H7 (cell line): ENCODE measurements at places on chromosomes 7 and 10. TPM values are rescaled to one million over a fixed set of nuclear protein-coding genes. Genes with fewer than 3 reads are reported as not detected.

The IKZF1 gene
- 0.81 and 1.4 TPM in 2 replicates for total RNA-seq

The NRP1 gene
- total RNA-seq, result 1.4 and 2.1 TPM in 2 replicates

The GRID2IP gene
- 0.28 and 0.33 TPM in 2 replicates for total RNA-seq

The CYP2C9 gene
- not detected in 2 replicates for total RNA-seq

The ABCB4 gene
- 0.69 and 0.85 TPM in 2 replicates for total RNA-seq

The IL15RA gene
- 1.1 and 2.0 TPM in 2 replicates for total RNA-seq

The LSM5 gene
- 41.6 and 48.3 TPM in 2 replicates for total RNA-seq

The RRP12 gene
- total RNA-seq, result 41.7 and 47.4 TPM in 2 replicates

The NME8 gene
- 2.7 TPM in 1 of 2 replicates, not detected in the other for total RNA-seq

The PHKG1 gene
- 0.14 and 0.59 TPM in 2 replicates for total RNA-seq

The CPED1 gene
- not detected in 2 replicates for total RNA-seq

The CDHR3 gene
- total RNA-seq, result 5.7 and 9.5 TPM in 2 replicates

The PPP1R9A gene
- 8.0 and 10.9 TPM in 2 replicates for total RNA-seq

The SPDYE1 gene
- not detected in 2 replicates for total RNA-seq

The MPP7 gene
- total RNA-seq, result 2.1 and 3.9 TPM in 2 replicates

The PLXDC2 gene
- total RNA-seq, result 21.9 and 27.5 TPM in 2 replicates

The OPN4 gene
- total RNA-seq, result not detected in 2 replicates

The TCAF2 gene
- total RNA-seq, result 0.07 and 0.10 TPM in 2 replicates

The FAM170B gene
- total RNA-seq, result not detected in 2 replicates

The ZSCAN21 gene
- total RNA-seq, result 27.2 and 32.9 TPM in 2 replicates

The AGBL3 gene
- 1.00 and 1.7 TPM in 2 replicates for total RNA-seq

The ATP6V0A4 gene
- total RNA-seq, result 0.42 and 0.59 TPM in 2 replicates

The EVX1 gene
- total RNA-seq, result not detected in 2 replicates

The HTR7 gene
- 34.3 and 48.6 TPM in 2 replicates for total RNA-seq

The ADIRF gene
- total RNA-seq, result not detected in 2 replicates

The COL1A2 gene
- total RNA-seq, result 37.9 and 47.8 TPM in 2 replicates

The SEMA3C gene
- total RNA-seq, result 1.8 and 2.1 TPM in 2 replicates

The HABP2 gene
- total RNA-seq, result not detected in 2 replicates
